Aorta (tissue), 5 donors: ENCODE measurements at places on chromosomes 7 and 10. TPM values are rescaled to one million over a fixed set of nuclear protein-coding genes. Genes with fewer than 3 reads are reported as not detected.

The RPEL1 gene
- total RNA-seq: not detected

GRCh38 chr7:18509481-18509880 is 13.9 kb downstream of the HDAC9 start:
- H3K4me1 ChIP-seq: no peaks in the 10 kb centered on the region
- no peak for DNase-seq
- no peaks in the 10 kb centered on the region for H3K36me3 ChIP-seq
- H3K27ac ChIP-seq: peak overlapping the region; percentile 99
- peak overlapping the region; percentile 66 for H3K4me3 ChIP-seq

DNA sequence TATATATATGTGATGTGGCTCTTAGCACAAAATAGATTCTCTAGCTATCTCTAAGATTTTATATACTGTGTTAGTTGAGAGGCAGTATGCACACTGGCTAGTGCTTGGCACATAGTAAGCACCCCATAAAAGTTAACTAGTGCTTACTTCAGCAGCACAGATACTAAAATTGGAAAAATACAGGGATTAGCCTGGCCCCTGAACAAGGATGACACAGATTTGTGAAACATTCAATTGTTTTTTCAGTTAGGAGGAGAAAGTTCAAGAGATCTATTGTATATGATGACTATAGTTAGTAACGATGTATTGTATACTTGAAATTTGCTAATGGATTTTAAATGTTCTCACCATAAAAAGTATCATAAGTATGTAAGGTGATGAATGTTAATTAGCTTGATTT is 78.3 kb upstream of the LRRC17 start:
- H3K27ac ChIP-seq: no peak overlapping the region
- DNase-seq: no peak
- no peaks in the 10 kb centered on the region for H3K36me3 ChIP-seq
- H3K4me1 ChIP-seq: no peaks in the 10 kb centered on the region
- no peak overlapping the region for H3K4me3 ChIP-seq

DNA sequence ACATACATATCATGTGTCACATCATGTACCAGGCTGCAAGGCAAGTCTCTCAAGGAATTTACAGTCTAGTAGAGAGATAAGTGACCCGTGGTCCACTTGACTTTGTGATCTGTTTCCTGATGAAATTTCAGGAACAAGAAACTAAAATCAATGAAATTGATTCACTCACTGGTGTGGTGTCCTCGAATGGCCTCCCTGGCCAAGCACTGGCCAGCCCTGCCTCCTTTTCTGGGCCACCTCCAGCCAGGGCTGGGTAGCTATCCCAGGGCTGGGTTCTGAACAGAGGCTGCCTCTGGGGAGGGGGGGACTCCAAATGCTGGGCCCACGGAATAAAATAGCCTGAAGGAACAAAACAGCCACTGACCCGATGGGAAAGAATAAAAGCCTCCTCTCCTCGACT is 182.2 kb downstream of the HERPUD2 start:
- no peaks in the 10 kb centered on the region for H3K36me3 ChIP-seq
- DNase-seq: no peak
- no peak overlapping the region for H3K4me3 ChIP-seq

The IKZF1 gene
- 13.5 TPM for total RNA-seq

DNA sequence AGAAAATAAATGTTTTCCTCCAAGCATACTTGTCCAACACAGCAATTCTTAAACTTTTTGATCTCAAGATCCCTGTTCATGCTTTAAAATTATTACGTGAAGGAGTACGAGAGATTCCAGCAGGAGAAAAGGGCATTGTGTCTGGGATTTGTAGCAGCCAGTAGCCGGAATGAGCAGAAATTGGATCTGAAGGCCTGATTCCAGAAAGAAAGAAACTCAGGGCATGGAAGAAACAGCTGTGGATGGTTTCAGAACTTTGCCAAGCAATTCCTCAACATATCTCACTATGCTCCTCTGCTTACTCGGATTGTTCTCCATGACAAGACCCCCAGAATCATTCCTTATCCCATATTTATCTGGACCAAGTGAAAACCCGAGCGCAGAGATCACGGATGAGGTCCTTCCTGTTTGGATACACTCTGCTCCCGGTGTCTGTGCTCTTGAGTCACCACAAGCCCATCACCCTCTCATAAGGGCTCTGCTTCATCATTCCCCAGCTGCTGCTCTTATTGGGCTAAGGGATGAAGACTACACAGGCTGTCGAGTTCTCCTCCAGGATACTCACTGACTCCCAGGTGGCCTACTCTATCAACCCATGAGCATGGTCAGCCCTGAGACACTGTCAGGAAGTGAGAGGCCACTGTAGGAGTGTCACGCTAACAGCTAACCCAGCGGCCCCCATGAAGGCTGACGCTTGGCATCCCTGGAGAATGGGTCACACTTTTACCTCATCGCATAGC is 121.0 kb upstream of the LANCL2 start:
- H3K27me3 ChIP-seq: no peaks in the 10 kb centered on the region
- H3K36me3 ChIP-seq: no peaks in the 10 kb centered on the region
- no peaks in the 10 kb centered on the region for H3K4me1 ChIP-seq
- DNase-seq: no peak

The C7orf57 gene
- not detected for total RNA-seq

DNA sequence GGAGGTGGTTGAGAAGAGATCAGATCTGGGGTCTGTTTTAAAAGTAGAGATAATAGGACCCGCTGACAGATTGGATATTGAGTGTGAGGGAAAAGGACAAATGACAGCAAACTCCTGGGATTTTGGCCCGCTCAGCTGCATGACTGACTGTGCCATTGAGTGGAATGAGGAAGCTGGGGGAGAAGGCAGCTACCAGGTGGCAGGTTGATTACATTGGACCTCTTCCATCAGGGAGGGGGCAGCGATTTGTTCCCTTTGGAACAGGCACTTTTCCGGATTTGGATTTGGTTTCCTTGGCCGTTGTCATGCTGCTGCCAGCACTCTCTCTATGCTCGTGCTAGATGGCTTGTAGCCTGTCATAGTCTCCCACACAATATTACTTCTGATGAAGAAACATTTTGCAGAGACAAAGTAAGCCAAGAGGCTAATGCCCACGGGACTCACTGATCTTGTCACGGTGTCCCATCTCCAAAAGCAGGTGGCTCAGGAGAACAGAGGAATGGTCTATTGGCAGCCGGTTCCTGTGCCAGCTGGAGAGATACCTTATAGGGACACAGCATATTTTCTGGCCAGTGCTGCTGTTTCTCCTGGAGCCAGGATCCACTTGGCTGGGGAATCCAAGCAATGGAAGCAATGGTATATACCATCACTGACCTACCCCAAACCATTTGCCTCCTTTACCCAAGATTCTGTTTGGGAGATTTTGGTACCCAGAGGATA is 69.1 kb upstream of the WAC start:
- no peak overlapping the region for H3K27ac ChIP-seq
- no peaks in the 10 kb centered on the region for H3K27me3 ChIP-seq
- no peak overlapping the region for H3K4me3 ChIP-seq
- H3K36me3 ChIP-seq: no peaks in the 10 kb centered on the region
- H3K4me1 ChIP-seq: no peaks in the 10 kb centered on the region

- H3K27me3 ChIP-seq: no peaks in the 10 kb centered on the region
- H3K27ac ChIP-seq: no peak overlapping the region
- H3K4me1 ChIP-seq: no peaks in the 10 kb centered on the region
- no peak overlapping the region for H3K4me3 ChIP-seq
Measured at GRCh38 chr10:49433069-49433468, 37.2 kb upstream of the DRGX start.

The CALN1 gene
- total RNA-seq: 0.33 TPM

GRCh38 chr10:124025660-124026588 is 67.5 kb downstream of the CHST15 start:
- no peaks in the 10 kb centered on the region for H3K4me1 ChIP-seq
- no peak overlapping the region for H3K4me3 ChIP-seq
- H3K27ac ChIP-seq: no peak overlapping the region
- H3K36me3 ChIP-seq: no peaks in the 10 kb centered on the region
- no peaks in the 10 kb centered on the region for H3K27me3 ChIP-seq

The COL28A1 gene
- 3.2 TPM for total RNA-seq

DNA sequence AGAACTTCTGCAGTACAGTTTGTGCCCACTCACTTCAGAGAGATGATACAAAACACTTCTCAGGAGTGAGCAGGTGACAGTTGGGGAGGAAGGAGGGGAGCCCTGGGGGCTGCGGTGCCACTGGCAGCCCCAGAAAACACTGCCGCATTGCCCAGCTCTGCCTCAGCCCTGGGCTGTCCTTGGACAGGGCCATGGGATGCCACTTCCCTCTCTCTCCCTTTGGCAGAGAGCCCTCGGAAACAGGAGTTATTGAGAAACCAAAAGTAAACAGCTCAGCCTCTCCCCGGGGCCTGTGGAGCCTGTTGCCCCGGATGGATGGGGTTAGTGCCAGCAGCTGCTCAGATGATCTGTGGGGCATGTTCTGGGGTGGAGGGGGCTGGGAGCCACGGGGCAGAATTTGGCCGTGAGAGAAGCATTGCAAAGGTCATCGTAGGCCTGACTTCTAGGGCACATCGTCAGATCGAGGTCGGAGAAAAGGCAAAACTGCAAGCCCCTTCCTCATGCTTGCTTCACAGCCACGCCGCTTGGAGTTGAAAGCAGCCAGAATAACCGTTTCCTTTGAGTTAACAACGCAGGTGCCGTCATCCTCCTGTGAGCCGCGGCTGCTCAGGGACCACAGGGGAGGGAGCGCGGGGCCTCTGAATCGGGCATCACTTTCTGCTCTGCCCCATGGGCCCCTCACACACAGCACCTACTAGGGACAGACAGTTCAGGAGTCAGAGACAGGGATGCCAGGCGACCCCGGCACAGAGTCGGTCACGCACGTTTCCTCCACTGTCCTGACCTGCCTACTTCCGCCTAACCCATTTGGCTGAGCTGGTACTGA is 256.4 kb downstream of the CAMK1D start:
- H3K36me3 ChIP-seq: no peaks in the 10 kb centered on the region
- no peak overlapping the region for H3K27ac ChIP-seq
- H3K4me1 ChIP-seq: no peaks in the 10 kb centered on the region

The CAMK2B gene
- 4.4 TPM for total RNA-seq

The GDF2 gene
- not detected for total RNA-seq

The FAM25A gene
- not detected for total RNA-seq

DNA sequence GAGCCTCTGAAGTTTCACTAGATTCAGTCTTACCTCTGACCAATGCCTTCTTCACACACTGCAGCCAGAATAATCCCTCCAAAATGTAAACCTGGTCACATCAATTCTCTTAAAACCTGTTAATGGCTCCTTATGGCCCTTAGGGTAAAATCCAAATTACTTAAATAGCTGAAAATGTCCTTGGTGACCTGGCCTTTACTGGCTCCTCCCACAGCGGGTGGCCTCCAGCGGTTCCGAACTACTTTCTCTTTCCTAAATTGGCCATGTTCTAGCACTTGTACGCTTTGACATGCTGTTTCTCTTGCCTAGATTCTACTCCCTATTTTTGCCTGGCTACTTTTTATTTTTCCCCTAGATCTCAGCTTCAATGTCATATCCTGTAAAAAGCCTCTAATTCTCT is 36.1 kb downstream of the AGK start:
- no peaks in the 10 kb centered on the region for H3K36me3 ChIP-seq
- no peak for DNase-seq
- no peaks in the 10 kb centered on the region for H3K4me1 ChIP-seq
- H3K27ac ChIP-seq: no peak overlapping the region

GRCh38 chr10:24857031-24857725 is 95.2 kb downstream of the PRTFDC1 start:
- H3K4me3 ChIP-seq: no peak overlapping the region
- no peak for DNase-seq
- H3K27ac ChIP-seq: no peak overlapping the region
- H3K36me3 ChIP-seq: no peaks in the 10 kb centered on the region
- H3K27me3 ChIP-seq: no peaks in the 10 kb centered on the region
- no peaks in the 10 kb centered on the region for H3K4me1 ChIP-seq

The ITGA8 gene
- 516 TPM for total RNA-seq

The EBF3 gene
- total RNA-seq: 8.4 TPM

DNA sequence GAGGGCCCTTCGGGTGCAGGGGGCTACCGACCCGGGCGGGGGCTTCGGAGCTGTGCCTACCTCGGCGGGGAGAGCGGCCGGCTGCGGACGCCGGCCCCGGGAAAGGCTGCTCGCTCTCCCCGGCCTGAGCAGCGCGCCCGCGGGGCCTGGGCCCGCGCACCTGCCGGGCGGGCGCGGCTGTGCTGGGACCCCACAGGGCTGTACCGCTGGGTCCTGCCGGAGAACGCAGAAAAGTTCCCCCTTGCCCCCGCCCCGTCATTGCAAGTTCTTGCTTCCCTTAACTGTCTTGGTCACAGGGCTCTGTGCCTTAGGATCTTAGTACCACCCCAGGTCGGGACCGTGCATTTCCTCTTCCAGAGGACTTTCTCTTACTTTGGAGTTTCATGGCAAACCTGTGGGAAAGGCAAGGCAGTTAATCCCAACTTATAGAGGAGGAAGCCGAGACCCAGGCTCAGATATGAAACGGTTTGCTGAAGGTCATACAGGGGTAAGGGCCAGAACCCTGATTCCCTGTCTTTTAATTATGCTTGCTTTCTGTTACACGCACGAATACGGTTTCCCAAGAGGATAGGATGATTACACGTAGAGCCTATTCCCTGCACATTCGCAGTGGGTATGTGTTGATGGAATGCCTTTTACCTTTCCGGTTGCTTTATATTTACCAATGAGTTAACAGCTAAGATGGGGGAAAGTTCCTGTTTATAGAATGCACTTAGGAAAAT is 652 bp downstream of the PCGF5 start:
- peak overlapping the region; percentile 83 for H3K27ac ChIP-seq
- no peaks in the 10 kb centered on the region for H3K36me3 ChIP-seq
- DNase-seq: peak; percentile 74
- peaks cover 8% of the 10 kb centered on the region for H3K4me1 ChIP-seq
- peak overlapping the region; percentile 84 for H3K4me3 ChIP-seq

- no peaks in the 10 kb centered on the region for H3K27me3 ChIP-seq
- H3K36me3 ChIP-seq: no peaks in the 10 kb centered on the region
- no peak overlapping the region for H3K4me3 ChIP-seq
- no peak overlapping the region for H3K27ac ChIP-seq
Measured at GRCh38 chr10:118745056-118745455, 9.7 kb downstream of the CACUL1 start.

DNA sequence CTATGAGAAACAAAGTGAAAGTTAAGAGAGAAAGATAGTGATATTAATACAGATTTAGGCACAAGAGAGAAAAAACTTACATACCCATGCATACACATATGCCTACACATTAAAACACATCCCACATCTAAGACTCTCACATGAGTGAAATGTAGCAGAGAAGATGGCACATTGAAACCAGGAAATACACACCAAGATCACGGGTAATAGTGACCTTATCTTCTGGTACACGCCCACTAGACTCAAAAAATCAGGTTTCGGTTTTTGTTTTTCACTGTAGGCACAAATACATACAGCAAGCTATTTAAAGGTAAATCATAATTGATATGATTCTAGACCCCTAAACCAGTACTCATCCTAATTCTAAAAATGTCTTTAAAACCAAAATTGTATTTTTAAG is 225.2 kb upstream of the TAC1 start:
- H3K27me3 ChIP-seq: no peaks in the 10 kb centered on the region
- no peak overlapping the region for H3K27ac ChIP-seq
- no peaks in the 10 kb centered on the region for H3K4me1 ChIP-seq

The PTF1A gene
- total RNA-seq: not detected

DNA sequence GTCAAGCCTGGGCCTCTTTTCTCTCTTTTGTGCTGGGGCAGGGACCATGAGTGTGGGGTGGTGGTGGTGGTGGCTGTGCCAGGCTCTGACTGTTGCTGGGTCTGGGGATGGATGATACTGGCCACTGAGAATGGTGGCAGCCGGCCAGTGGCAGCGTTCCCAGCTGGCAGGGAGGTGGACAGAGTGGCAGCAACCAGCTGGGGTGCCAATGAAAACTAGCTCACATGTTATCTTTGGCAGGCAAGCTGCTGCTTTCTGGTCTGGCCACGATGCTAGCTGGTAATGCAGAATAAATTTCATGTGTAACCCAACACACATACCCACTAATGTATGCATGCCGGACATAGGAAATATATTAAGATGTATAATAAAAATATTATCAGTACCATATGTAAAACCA is 95.0 kb upstream of the SLC26A5 start:
- H3K4me1 ChIP-seq: no peaks in the 10 kb centered on the region
- DNase-seq: peak; percentile 94
- H3K4me3 ChIP-seq: no peak overlapping the region
- no peak overlapping the region for H3K27ac ChIP-seq
- no peaks in the 10 kb centered on the region for H3K27me3 ChIP-seq
